G401 (cell line): ENCODE measurements at places on chromosomes 13 and 19.

- DNase-seq, result no peak
These were observed 2.9 kb upstream of the ADPRHL1 start for GRCh38 chr13:113456116-113456702.

GRCh38 chr13:112782429-112783010, 92.7 kb downstream of the ATP11A start:
- DNase-seq, result no peak

DNA sequence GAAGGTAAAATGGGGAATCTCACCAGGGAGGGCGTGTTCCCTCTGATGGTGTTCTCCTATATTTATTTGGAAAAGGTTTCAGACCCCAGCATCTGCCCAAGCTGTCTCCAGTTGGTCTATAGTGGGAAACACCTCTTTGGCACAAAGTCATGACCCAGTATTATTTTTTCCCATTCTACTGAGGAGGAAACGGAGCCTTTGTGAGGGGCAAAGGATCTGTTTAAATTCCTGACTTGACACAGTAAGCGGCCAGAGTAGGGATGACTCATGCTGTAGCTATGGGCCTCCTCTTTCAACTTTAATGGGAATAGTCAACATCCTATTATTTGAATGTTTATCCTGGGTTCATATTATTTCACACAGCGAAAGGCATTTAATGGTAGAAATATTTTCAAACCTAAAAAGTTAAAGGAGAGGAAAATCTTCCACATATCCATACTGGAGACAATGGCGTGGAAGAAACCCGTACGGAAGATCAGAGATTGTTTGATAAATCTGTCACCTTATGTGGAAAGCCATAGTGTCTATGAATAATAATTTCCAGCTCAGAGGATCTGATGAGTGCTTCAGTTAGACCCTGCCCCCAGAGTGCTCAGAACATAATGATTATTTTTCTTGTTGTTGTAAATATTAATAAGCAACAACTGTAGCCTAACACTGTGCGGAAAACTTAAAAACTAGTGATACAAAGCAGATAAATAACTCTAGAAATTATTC, 126.0 kb downstream of the FOXO1 start:
- DNase-seq, result no peak

GRCh38 chr13:38385153-38385891, 35.7 kb downstream of the UFM1 start:
- DNase-seq, result no peak

DNA sequence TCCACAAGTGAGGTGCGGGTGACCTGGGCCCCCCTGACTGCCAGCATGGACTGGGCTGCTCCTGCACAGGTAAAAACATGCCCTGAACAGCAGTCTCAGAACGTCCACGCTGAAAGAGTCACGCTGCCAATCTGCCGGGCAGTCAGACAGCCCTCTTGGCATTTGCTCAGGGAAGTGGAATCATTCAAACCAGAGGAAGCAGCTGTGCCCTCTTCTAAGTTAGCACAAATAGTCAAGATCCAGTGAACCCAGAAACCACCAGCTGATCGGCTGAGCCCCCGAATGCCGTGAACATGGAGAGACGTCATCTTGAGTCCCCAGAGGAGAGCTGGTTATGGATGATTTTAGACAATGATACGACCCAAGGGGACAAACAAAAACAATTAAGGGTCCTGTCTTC, 34.4 kb downstream of the KLF2 start:
- no peak for DNase-seq

- DNase-seq, result no peak
These were observed 1977.5 kb upstream of the PCDH20 start for GRCh38 chr13:63393112-63393511.

DNA sequence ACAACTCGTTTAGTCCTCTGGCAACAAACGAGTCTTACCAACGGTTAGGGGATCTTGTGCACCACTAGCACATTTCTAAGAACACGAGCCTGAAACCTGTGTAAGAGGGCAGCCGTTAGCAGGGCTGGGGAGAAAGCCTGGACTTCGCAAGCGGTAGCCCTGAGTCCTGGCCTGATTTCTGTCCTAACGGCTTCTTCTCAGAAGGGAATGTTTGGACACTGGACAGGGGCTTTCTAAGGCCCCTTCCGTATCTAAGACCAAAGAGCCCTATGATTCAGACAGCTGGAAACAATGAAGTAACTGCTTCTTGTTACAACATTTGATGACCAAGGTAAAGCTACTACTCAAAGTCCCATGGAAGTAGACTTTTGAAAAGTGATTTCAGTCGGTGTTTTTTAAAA, 2.2 kb downstream of the ANKRD10 start:
- DNase-seq, result no peak

DNA sequence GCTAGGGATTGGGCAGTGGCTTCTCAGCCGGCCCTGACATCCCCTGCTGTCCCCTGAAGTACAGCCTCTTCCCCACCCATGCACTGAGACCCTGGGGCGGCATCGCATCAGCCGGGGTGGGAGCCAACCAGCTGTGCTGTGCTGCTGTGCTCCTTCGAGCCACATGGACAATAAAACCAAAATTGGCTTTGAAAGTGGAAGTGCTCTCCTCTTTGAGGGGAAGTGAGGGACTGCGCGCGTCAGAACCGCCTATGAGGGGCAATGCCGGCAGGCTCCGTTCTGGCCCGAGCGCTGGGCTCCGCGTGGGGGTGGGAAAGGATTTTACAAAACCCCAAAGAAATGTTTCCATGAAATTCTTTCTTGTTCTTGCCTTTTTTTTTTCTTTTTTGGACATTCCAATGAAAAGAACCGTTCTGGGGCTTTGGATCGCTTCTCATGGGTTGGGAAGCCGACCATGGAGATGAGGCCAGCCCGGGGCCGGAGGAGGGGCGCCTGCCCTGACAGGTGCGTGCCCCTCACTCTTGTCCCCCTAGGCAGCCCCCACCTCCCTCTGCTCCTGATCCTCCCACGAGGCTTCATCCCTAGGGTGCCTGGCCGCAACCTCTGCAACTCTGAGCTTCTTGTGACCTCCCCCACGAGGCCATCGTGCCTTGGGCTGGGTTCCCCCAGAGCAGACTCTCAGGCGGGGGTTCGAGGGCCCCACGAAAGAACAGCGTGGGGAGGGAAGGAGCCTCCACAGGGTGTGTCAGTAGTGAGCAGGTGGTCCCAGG, 22.6 kb downstream of the KLHL26 start:
- DNase-seq, result no peak

GRCh38 chr13:51222686-51223559, 725 bp downstream of the FAM124A start:
- peak; percentile 26 for DNase-seq

DNA sequence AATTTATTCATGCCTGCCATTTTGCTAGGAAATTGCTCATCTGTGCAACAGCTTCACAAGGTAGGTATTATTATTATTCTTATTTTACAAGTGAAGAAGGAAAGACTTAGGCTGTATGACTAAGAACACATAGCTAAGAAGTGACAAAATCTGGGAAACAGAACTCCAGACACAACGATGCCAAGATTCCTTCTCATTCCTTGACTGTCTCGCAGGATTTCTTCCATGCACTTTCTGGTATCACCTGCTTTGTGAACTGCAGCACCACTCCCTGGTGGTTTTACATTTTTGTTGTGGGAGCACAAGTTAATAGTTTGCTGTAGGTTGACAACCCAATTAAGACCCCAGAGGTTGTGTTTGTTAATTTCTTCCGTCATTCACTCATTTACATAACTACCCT, 188.5 kb downstream of the LACC1 start:
- DNase-seq, result no peak

DNA sequence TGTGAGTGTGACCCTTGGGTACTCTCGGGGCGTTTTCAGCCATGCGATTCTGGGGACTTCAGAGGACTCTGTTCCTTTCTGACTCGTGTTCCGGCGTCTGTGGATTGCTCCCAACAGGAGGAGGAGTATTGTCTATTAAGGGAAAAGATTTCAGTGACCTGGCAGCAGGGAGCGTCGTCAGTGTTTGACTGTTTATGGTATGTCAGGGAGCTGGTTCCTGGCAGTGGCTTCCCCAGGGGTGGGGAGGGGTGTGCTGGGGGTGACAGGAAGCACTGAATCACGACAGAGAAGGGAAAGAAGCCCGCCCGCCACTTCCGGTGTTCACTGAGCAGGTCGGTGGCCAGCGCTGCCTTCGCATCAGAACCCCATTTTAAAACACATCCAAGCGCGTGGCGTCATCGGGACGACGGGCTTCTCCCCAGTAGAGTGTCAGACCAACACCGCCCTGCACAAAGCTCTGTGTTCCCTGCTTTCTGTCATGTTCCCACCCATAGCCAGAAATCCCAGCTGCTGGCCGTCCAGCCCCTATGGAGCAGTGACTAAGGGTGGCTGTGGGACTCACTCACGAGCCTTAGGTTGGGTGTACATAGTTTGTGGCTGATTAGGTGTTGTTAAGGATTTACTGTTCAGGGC, 33.8 kb downstream of the COL4A2 start:
- DNase-seq, result no peak

DNA sequence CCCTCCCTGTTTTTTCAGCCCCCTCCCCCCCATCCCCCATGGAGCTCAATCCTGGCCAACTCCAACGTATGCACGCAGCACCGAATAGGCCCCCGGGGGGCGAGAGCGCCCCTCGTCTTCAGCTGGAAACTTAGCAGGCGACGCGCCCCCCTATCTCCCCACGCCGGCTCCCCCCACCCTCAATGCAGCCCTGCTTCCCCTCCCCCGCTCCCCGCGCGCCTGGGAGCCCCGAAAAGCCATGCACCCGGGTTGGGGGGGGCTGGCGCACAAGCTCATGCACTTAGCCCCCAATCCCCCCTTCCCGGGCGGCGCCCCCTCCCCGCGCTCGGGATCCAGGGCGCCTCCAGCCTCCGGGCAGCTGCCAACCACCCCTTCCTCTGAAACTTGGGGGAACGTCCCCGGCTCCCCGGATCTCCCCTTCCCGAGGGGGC, 508 bp downstream of the ZBTB7A start:
- DNase-seq, result no peak

- DNase-seq, result no peak
These were observed at the start of gene VAV1 for GRCh38 chr19:6772028-6772865. VAV1 (plus strand) TSS chr19:6772708; CDS start chr19:6772808, 100 bp downstream.

GRCh38 chr13:46385946-46386345, 1.1 kb downstream of the RUBCNL start:
- no peak for DNase-seq

- DNase-seq, result no peak
These were observed 255.8 kb upstream of the DACH1 start for GRCh38 chr13:72122661-72123255.

GRCh38 chr19:31500197-31500830, 151.1 kb upstream of the TSHZ3 start:
- no peak for DNase-seq

GRCh38 chr13:42864952-42865767, 83.8 kb downstream of the FAM216B start:
- no peak for DNase-seq

DNA sequence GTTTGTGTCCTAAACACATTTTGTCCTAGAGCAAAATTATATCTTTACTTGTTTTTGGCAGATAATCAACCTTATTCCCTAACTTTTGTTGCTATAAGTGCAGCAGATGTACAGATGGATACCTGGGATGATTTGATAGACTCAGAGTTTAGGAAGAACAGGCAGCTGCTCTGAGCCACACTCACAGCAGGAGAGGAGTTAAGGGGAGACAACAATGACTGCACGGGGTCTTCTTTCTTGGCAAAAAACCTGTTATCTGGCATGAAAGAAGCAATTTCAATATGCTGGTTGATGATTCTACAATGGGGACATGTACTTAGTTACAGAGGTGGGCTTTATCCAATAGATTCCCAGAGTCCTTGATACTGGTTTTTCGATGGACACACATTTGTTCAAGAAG, 258.9 kb upstream of the PCDH9 start:
- DNase-seq, result no peak

DNA sequence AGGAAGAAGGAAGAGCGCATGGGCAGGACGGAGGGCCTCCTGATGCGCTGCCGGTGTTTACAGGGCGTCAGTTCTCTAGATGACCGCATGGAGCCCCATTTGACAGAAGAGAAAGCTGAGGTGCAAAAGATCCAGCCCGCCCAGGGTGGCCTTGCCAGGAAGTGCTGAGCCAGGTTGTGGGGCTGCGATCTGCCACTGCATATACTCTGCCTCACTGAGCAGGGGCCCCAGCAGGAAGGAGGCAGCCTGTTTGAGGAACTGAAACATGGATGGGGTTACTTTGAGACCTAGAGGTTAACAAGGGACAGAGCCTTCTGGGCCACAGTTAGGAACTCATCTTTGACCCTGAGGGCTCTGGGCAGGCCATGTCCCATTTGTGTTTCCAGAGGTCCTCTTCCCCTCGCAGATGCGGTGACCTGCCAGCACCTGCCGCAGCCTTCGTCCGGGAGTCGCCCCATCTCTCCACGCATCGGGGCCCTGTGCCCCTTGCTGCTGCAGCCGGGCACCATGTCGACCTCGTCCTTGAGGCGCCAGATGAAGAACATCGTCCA, 3.2 kb downstream of the EPN1 start:
- no peak for DNase-seq

DNA sequence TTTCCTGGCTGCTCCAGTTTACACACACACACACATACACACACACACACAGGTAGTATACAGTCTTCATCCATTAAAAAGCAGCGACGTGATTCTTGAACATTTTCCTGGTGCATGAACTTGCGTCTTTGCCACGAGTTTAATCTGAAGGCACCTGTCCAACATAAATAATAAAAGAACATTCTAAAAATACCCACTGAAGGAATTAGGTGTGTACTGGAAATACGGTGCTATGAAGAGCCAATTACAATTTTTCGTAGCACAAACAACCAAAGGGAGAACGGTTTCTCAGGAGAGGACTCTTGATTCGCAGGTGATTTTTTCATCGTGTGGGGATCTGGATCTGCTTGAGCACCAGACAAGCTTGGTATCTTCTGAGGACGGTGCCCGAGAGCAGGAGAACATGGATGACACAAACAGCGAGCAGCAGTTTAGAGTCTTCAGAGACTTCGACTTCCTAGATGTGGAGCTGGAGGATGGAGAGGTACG, 61.2 kb downstream of the ZAR1L start:
- DNase-seq, result no peak

DNA sequence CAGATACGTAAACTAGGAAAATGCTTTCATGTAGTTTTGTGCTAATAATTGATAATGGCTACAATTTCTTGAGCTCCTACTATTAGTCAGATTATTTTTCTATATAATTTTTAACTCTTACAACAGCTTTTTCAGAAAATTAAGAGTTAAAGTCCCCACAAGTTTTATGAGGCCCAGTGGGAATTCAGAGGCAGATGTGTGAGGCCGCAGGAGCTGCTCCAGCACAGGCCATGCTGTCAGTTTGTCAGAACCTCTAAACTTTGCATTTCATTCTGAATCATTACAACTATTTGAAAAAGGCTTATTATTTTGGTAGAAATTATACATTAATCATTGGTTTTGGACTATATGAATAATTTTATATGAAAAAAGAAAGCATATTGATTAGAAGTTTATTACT, 370.8 kb downstream of the MYO16 start:
- DNase-seq, result no peak

GRCh38 chr13:104414771-104415170, 1348.6 kb upstream of the SLC10A2 start:
- DNase-seq, result no peak

DNA sequence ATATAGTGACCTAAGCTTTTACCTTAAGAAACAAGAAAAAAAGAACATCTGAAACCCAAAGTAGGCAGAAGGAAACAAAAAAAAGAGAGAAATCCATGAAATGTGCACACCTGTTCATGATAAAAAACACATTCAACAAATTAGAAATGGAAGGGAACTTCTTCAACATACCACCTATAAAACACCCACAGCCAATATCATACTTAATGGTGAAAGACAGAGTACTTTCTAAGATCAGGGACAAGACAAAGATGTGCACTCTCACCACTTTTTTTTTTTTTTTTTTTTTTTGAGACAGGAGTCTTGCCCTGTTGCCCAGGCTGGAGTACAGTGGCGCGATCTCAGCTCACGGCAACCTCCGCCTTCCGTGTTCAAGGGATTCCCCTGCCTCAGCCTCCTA, 29.2 kb downstream of the ZNF45 start:
- DNase-seq, result no peak

GRCh38 chr13:31794452-31794851, 55.1 kb downstream of the RXFP2 start:
- no peak for DNase-seq
